ENCODE measurements at places on chromosomes 12 and 14.

- no peak for DNase-seq
Observed at GRCh38 chr14:73180385-73180805, 44.1 kb downstream of the PSEN1 start.

- no peak for DNase-seq
Observed at GRCh38 chr14:56065621-56066290, 52.5 kb upstream of the PELI2 start.

DNA sequence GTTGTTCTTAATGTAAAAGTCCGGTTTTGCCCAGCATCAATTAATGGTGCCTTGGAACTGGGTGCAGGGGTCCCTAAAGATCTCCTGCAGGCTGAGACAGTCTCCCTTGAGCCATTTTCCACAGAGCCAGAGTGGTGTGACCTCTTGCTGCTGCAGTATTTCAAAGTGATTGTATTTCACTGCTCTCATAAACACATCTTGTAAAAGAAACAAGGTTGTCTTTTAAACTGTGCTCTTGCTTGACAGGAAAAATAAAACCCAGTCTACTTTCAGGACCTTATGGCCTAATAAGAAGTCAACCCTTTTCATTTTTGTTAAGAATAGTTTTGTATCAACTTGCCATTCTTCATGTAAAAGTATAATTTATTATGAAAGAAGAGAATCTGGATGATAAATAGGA lies 44.7 kb downstream of the TMEM117 start:
- no peak for DNase-seq

DNA sequence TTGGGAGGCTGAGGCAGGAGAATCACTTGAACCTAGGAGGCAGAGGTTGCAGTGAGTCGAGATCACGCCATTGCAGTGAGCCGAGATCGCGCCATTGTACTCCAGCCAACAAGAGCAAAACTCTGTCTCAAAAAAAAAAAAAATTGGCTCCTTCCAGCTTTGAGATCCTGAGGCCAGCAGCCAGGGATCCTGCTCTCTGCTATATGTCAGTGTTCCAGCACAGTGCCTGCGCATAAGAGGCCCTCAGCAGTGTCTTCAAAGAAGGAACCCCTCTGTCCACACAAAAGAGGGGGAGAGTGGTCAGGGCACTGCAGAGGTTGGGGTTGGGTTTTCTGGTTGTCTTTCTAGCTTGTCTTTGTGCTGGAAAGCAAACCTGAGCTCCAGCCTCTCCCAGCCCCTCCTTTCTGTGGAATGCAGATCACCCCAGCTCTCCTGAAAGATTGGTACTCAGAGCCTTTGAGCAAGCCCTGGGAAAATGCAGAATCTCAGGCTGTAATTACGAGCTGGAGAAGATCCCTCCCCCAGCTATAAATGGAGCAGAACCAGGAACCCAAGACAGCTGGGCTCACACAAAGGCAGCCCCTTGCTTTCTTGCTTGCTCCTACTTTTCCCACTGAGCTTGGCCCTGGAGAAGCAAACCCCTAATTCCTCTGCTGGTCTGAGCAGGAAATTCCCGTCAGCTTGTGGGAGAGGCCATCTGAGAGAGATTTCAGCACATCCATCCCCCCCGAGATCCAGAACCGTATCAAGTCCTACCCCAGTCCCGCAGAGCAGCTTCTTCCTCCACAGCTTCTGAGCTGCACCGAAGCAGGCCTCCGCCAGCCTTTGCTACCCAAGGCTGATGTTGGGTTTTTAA lies 205.7 kb downstream of the ZFP36L1 start:
- no peak for DNase-seq

DNA sequence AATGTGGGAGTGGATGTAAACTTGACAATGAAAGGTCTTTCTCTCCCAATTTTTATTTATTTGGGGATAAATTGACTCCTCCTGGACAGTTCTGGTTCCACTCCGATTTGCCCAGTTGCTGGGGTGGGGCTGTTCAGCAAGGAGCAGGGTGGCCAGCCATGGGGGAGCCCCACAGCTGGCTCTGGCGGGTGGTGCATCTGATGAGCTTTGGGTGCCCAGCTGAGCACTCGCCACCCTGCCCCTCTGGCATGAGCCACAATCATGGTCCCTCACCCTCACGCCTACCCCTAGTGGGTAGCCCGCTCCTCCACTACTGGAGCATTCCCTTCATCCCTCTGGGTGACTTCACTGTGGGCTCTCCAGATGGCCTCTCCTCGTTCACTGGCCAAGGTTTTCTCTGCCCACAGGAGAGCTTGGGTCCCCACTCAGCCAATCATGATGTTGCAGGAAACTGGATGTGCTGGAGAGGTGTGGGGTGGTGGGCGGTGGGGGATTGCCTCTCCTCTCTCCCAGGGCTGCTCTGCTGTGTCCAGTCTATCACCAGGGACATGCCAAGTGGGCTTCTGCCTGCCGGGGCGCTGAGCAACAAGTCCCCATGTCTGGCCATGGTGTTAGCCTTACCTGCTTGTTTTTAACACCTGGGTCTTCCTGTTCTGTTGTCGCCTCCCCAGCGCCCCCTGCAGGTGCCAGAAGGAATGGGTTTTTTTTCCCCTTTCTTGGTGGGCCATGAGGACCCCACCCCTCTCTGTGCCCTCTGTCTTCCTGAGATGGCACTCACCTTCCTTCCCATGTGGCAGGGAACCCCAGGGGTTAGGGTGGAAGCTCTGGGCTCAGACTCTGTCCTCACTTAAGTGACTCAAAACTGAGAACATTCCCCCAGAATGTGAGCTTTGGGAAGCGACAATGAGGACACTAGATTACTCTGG lies 3.4 kb downstream of the CYP46A1 start:
- DNase-seq: peak; percentile 18

GRCh38 chr12:127822809-127823411 lies 444.1 kb upstream of the TMEM132C start:
- DNase-seq: no peak

- DNase-seq: no peak
Observed at GRCh38 chr14:30864934-30865333, 9.4 kb upstream of the COCH start.

- DNase-seq: no peak
Observed at GRCh38 chr14:92316937-92317336, 6.0 kb upstream of the SLC24A4 start.

- DNase-seq: no peak
Observed at GRCh38 chr12:127121494-127122084, 1145.4 kb upstream of the TMEM132C start.

- peak; percentile 50 for DNase-seq
Observed at GRCh38 chr14:104865631-104866441, 768 bp downstream of the CEP170B start.

- peak; percentile 65 for DNase-seq
Observed at GRCh38 chr12:1591034-1591433, 3.3 kb downstream of the FBXL14 start.

Data from dermis blood vessel endothelial cell (primary cell).